ENCODE measurements at places on chromosomes 5 and 9.

DNA sequence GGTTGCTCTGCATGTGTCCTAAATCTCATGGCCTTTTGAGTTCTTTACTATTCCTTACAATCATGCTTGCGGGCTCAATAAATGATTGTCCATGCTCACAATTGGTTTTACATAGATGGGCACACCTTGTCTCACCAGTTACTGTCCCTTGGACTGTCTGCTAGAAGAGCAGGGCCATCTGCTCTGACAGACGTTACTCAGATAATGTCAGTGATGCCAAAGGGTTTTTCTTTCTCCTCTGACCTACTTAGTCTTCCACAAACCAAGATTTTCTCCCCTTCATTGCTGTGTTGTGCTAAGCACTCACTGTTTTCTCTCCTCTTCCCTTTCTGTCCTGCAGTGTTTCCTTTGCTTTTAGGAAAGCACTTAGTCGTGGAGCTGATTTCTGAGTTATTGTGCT, 562.3 kb downstream of the KIF4B start:
- DNase-seq: no peak

GRCh38 chr5:176412517-176413254, 3.7 kb downstream of the CLTB start:
- DNase-seq: no peak

- DNase-seq: no peak
These were observed 88.5 kb downstream of the PBX3 start for GRCh38 chr9:125835655-125836054.

DNA sequence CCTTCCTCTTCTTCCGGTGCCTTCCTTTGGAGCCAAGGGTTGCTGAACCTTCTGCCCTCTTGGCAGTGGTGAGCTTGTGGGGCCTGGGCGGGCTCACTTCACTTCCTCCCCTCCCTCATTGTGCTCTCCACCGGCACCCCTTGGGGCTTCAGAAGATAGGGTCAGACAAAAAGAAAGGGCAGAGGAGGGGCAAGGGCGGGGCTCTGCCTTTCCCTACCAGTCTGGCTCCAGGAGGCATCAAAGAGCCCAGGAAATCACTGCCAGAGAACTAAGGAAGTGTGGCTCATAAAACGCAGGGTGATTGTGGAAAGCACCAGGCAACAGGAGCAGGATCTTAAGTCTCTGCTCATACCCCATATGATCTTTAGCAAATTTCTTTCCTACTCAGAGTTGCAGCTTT, 34.8 kb downstream of the ACOT12 start:
- DNase-seq: no peak

DNA sequence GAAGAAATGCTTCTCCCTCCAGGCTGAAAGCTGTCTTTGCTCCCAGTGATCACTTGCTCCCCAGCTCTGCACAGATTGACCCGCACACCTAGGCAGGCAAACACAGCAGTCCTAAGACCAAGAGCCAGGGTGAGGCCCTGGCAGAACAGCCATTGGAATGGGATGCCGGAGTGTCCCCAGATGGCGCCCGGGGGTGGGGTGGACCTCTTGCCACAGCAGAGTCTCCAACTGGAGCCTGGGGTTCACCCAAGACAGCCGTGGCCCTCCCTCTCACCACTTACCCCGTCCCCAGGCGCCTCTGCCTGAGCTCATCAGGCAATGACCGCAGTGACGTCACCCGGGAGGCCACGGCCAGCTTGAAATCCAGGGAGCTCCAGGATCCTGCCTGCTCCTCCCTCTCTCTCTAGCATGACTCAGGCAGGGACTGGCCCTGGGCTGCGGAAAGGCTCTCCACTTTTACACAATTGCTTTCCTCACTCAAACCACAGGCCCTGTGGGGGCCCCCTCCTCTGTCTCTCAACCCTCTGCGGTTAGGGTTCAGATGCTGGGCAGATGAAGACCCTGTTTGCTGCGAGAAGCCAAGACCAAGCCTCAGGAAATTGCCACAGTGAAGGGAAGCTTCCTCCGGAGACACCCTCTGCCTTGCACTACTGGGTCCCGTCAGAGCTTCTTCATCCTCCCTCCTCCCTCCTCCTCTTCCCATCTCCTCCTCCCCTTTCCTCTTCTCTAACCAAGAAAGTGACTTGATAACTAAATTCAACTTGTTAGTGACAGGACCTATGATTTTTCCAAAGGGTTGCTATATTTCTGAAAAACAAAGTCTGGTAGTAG, 24.3 kb upstream of the PTGES start:
- peak; percentile 95 for DNase-seq

- no peak for DNase-seq
These were observed 195.7 kb upstream of the TUT7 start for GRCh38 chr9:86549920-86550319.

GRCh38 chr5:136206361-136206760, 13.4 kb upstream of the SMIM32 start:
- DNase-seq: no peak

GRCh38 chr5:133200256-133200655, 148.4 kb downstream of the HSPA4 start:
- no peak for DNase-seq

DNA sequence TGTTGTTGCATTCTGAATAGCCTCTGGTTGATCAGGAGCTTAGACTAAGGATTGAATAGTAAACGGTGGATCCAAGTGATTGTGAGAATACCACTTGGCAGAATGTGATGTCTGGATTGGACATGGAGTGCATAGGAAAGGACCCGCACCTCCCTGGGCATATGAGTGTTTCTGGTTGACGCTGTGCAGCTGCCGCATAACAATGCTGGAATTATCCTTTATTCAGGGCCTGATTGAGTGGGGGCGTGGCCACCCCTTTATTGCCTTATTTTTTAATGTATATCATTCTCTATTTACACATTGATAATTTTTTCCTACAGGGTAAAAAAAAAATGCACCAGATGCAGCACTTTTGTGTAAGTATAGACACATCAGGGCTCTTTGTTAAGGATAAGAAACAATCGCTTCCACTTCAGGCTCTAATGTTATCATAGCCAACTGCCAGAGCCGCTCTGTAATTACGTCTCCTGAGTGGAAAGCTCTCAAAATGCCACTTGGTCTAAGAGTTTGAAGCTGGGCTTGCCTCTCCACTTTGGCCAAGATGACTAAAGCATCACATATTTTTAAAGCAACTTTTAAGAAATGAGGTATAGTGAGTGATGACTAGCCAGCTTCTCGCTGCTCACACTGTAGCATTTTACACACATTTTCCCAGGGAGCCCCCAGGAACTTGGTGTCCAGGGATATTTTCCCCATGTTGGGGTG, 5.7 kb downstream of the FGD3 start:
- no peak for DNase-seq

- DNase-seq: no peak
These were observed 100.6 kb upstream of the ADAMTS19 start for GRCh38 chr5:129359450-129359849.

DNA sequence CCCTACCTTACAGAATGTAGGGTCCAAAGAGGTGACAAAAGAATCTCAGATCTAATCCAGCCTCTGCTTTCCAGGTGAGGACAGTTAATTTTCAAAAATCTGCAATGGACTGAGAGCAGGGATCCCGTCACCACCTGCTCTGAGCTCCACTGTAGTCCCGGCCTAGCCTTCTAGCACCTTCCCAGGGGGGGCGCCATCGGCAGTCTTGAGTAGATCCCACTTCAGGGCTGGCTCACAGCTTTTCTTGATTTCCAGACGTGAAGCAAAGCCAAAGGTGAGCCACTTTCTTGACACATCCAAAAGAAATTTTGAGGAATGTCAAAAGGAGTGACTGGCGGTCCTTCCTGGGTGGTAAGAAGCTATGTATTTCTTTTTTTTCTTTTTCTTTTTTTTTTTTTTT, 114.1 kb downstream of the SYK start:
- peak; percentile 30 for DNase-seq

- DNase-seq: no peak
These were observed 523.0 kb downstream of the CSNK1G3 start for GRCh38 chr5:124034963-124035362.

- DNase-seq: no peak
These were observed 15.4 kb upstream of the IARS1 start for GRCh38 chr9:92308893-92309292.

DNA sequence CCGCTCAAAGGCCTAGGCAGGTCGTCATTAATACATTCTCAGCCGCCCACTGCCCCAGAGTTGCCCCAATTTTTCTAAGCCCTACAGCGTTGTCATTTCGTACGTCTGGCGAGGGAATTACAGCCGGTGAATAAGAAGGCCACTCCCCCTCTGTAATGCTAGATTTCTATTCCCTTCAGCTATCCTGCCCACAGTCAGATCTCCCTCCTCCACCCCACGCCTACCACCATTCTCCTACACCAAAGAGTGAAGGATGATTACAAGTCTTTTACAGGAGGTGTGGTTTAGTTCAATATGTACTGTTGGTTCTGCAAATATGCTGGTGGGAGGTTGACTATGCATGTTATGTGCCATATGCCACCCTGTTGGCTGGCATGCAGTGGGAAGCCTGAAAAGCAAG, 83.7 kb upstream of the SMIM15 start:
- no peak for DNase-seq

DNA sequence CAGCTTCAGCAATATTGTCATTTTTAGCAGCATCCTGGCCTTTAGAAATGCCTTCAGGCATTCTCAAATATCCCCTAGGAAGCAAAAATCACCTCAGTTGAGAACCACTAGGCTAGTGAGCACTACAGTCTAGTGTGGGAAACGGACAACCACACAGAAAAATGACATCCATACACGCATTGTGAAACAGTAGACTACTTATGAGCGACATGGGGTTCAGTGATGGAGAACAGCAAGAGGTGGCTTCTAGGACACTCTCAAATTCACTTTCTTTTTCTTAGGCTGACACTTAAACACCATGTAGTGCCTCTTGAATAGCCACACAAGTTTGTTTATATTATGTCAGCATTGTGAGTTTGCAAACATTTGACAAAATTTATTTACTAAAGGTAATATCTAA, 203.0 kb downstream of the KDM4C start:
- DNase-seq: no peak

DNA sequence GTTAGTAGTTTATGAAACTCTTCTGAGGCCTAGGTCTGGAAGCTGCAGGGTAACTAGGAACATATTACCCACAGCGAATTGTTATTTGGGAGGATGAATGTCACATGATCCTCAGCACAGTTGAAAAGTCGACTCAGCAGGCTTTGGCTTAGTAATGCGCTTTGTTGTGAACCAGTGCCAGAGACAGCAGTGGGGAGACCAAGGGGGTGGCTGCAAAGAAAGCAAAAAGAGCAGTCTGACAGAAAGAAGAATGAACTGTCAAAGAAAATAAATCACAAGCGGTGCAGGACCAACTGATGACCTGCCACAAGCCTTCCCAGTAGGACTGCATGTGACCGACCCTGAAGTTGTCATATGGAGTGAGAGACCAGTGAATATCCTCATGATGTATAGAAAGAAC, 170.0 kb downstream of the CCDC171 start:
- DNase-seq: peak; percentile 99

DNA sequence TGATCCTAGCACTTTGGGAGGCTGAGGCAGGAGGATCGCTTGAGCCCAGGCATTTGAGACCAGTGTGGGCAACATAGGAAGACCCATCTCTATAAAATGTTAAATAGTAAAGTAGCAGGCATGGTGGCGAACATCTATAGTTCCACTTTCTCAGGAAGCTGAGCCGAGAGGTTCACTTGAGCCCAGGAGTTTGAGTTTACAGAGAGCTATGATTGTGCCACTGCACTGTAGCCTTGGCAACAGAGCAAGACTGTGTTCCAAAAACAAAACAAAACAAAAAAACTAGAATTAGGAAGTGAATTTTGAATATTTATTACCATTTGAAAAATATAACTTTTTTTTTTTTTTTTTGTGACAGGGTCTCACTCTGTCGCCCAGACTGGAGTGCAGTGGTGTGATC, 26.8 kb upstream of the PAX5 start:
- no peak for DNase-seq

- no peak for DNase-seq
These were observed 245.5 kb upstream of the RPS23 start for GRCh38 chr5:82523633-82524032.

DNA sequence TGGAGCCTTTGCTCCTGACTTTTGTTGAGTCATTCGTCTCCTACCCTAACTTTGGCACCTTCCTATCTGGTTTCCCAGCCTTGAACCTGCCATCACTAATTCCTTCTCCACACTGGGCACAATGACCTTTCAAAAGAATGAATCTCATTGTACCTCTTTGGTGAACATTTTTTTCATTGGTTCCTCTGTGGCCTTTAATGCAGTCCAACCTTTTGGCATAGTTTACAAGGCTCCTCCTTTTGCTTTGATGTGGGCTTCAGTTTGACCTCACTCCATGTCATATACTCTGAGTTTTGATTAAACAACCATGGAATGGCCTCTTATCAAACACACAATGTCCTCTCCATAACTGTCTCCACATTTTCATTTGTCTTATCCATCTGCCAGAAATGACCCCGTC, 14.5 kb upstream of the ROPN1L start:
- peak; percentile 82 for DNase-seq

GRCh38 chr5:96851312-96852062, 24.8 kb upstream of the ERAP2 start:
- no peak for DNase-seq

DNA sequence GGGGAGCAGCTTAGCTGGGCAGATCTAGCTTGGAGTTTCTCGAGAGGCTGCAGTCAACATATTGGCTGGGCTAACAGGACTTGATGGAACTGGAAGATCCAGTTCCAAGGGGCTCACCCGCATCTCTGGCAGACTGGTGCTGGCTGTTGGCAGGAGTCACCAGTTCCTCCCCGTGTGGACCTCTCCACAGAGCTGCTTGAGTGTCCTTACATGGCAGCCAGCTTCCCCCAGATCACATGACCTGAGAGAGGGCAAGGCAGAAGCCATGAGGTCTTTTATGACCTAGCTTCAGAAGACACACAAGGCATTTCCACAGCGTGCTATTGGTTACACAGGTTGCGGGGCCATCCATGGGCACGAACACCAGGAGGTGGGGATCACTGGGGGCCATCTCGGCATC, 26.4 kb upstream of the RXRA start:
- no peak for DNase-seq

DNA sequence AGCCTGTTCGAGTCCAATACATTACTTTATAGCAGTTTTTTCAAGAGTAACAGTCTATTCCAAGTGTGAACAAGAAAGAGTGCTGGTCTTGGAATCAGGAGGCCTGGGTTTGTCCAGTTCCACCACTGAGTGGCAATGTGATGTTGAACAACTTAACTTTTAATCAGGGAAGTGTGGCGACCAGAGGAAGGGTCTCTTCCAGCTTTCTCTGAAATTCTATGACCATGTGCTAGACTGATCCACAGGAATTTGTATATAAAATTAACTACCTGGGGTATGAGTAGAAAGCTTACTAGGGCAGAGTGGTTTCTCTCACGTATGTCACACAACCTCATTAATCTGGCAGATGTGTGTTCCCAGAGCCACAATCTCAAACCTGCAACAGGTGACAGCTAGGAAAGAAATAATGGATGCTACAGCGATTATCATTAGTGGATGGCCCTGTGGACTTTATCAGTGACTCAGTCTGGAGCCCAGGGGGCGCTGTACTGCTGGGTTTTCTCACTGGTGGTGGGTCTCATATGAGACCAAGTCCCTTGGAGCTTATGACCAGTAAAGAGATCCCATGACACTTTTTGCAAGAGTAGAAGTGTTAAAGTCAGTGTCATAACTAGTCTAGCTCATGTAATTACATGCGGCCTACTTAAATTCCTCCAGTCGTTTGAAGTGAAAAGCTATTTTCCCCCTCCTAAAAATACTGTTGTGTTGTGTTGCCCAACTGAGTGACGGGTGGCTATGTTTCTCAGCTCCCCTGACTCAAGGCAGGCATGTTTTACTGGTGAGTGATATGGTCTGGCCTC, 116.5 kb downstream of the GDNF start:
- DNase-seq: peak; percentile 85

Measured in SK-MEL-5 (cell line).